ENCODE measurements at places on chromosomes 13 and 19.
A peak's percentile ranks its signal among the peaks of the same experiment; 100 is the strongest.

DNA sequence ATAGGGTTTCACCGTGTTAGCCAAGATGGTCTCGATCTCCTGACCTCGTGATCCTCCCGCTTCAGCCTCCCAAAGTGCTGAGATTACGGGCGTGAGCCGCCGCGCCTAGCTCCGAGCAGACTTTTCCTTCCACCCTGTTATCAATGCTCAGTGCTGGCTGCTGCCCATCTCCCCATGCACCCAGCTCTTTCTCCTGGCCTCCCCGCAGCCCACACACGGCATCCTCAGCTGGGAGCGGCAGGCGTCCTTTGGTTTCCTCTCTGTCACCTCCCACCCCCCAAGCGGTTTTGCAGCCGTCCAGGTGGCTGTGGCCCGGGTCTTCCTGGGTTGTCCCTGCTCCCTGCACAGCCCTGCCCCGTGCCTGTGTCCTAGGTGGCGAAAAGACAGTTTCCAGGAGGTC lies 12.1 kb downstream of the PRR22 start:
- DNase-seq = no peak

- DNase-seq = no peak
These were observed 32.3 kb downstream of the ADPRHL1 start for GRCh38 chr13:113420833-113421600.

DNA sequence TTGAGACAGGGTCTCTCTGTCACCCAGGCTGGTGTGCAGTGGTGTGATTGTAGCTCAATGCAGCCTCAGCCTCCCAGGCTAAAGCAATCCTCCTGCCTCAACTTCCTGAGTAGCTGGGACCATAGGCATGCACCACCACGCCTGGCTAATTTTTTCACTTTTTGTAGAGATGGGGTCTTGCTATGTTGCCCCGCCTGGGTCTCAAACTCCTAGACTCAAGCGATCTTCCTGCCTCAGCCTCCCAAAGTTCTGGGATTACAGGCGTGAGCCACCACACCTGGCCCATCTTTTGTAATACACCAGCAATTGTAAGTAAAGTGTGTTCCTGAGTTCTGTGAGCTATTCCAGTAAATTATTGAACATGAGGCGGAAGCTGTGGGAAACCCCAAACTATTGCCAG lies 6.7 kb downstream of the PLA2G4C start:
- DNase-seq = no peak

DNA sequence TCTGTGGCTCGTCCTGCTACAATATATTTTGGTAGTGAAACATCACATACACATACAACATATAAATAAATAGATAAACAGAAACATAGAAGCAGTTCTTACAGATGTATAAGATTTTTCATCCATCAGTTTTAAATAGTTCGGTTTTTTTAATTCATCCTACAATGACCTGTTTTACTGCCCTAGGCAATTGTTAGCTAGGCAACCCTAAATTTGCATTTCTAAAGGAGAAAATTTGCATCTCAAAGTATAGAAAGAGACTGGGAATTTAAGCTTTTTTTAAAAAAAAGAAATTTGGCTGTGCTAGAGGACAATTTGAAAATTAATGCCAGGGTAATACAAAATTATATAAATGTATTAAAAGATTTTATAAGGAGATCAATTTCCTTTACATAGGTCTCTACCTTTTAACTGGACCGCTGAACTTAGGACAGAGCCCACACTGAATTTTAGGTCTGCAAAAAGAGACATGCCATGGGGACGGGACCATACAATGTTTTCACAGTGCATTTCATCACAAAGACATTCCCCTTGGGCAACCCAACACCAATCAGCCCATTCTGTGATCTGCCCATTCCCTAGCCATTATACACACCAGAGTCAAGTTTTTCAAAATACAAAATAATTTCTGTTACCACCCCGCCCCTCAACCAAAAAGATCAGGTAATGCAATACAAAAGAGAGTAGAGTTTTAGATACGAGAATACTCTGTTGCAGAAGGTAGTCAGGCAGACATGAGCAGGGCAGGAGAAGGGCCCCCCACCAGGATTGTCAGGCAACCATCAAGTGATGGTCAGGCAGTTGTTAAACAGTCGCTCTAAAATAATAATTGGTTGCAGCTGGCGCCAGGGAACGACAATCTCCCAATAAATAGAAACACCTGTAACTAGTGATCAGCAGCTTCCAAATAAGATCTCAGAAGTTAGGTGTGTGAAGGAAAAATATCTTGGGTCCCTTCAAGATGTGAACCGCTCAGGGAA lies 299.7 kb upstream of the SGCG start:
- DNase-seq = no peak

DNA sequence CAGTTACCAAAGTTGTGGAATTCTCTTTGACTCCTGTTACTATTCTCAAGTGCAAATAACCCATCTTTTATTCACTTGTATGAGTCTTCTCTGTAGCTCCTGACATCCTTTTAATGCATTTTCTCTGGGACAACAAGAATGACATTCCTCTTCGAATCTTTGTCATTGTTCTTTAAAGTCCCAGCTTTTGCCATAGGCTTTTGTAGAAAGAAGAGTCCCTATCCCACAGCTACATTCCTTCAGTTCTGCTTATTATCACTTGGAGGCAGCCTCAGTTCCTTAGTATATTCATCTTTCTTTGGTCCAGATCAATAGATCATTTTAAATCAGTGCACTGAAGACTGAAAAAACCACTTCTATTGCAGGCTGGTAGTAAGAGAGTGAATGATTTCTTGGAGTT lies 560.2 kb downstream of the DACH1 start:
- DNase-seq = no peak

GRCh38 chr13:99062593-99062992 lies 84.7 kb upstream of the DOCK9 start:
- DNase-seq = no peak

DNA sequence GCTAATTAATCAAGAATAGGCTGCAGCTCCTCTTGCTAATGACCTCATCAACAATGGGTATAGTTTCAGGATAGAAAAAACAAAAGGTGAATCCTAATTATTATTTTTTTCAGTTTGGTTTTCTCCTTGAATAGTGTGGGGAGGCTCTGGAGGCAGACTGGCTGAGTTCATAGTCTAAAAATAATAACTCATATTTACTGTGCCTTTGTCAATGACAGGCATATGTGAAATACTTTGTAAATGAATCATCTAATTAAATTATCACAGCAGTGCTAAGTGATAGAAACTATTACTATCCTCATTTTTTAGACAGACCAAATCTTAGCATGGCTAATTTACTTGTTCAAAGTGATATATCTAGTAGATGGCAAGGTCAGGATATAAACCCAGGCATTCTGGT lies 1261.0 kb upstream of the SLC10A2 start:
- DNase-seq = no peak

DNA sequence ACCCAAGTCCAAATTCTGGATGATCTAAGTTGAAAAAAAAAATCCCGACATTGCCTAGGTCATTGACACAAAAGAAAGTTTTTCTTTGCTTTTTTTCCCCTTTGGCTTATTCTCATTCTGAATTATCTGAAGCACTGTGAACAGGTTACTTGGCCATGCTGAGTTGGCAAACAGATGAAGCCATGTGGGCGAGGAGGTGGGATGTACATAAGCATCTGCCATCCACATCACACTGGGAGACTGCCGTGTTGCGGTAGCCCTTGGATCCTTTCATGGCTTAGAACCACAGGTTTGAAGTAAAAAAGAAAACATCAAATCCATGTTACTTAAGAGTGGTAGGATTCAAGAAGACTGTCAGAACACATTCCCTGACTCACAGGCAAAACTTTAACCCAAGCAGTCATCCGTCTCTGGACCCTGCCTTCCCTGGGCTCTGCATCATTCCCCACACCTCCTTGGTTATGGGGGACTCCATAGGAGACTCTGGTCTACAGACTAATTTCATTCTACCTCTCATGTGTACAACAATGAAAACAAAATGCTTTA lies 242.5 kb upstream of the SERP2 start:
- DNase-seq = no peak

DNA sequence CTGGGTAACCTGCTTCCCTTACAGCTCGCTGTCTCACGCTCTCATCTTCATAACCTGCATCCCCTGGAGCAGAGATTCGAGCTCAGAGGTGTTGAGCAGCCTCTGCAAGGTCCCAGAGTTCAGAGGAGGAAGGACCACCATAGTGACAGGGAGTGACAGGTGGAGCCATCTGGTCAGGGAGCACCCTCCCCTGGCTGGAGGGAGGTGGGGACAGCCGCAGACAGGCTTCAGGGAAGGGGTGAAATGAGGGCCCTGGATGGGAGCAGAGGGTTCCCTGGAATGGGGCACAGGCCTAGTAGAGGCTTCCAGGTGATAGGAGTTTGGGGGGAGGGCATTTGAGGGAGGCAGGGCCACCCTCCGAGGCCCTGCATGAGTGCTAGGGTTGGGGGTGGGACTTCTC lies 82.1 kb downstream of the ZNF429 start:
- no peak for DNase-seq

DNA sequence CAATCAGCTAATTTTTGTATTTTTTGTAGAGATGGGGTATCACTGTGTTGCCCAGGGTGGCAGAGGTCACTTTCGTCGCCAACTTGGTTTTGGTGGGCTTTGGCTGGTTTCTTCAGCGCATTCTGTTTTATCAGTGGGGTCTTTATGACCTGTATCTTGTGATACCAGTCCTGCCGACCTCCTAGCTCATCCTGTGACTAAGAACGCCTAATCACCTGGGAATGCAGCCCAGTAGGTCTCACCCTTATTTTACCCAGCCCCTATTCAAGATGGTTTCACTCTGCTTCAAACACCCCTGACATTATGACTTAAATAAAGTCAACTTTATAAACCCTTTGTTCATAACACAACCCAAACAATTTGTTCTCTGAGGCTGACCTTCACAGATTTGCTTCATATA lies 3.0 kb upstream of the ZNF878 start:
- DNase-seq = no peak

GRCh38 chr19:19420570-19421298 lies 15.3 kb downstream of the GATAD2A start:
- peak; percentile 28 for DNase-seq

GRCh38 chr19:38441657-38442348 lies 8.3 kb downstream of the RYR1 start:
- DNase-seq = no peak

GRCh38 chr19:21848706-21849105 lies 12.7 kb upstream of the ZNF43 start:
- DNase-seq = no peak

GRCh38 chr19:383040-383439 lies 25.9 kb downstream of the C2CD4C start:
- DNase-seq = no peak
